ENCODE measurements at places on chromosomes 6 and 20. TPM values are rescaled to one million over a fixed set of nuclear protein-coding genes. Genes with fewer than 3 reads are reported as not detected.

DNA sequence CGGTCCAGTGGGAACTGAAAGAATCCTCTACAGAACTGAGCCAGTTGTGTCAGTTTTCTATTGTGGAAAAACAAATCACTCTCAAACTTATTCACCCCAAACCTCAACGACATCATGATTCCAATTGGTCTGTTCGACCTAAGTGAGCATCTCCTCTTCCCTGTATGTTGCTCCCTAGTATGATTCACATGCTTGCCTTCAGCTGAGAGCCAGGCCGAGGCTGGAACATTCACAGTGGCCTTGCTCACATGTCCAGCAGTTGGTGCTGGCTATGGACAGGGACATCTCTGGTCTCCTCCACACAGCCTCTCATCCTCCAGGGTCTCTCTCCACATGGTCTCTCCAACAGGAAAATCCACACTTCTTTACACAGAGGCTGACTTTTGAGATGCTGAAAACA is 28.3 kb upstream of the TMEM181 start:
- H3K4me1 ChIP-seq = no peaks in the 10 kb centered on the region
- no peak overlapping the region for H3K4me3 ChIP-seq
- no peak overlapping the region for H3K27ac ChIP-seq
- DNase-seq = no peak
- H3K36me3 ChIP-seq = no peaks in the 10 kb centered on the region

DNA sequence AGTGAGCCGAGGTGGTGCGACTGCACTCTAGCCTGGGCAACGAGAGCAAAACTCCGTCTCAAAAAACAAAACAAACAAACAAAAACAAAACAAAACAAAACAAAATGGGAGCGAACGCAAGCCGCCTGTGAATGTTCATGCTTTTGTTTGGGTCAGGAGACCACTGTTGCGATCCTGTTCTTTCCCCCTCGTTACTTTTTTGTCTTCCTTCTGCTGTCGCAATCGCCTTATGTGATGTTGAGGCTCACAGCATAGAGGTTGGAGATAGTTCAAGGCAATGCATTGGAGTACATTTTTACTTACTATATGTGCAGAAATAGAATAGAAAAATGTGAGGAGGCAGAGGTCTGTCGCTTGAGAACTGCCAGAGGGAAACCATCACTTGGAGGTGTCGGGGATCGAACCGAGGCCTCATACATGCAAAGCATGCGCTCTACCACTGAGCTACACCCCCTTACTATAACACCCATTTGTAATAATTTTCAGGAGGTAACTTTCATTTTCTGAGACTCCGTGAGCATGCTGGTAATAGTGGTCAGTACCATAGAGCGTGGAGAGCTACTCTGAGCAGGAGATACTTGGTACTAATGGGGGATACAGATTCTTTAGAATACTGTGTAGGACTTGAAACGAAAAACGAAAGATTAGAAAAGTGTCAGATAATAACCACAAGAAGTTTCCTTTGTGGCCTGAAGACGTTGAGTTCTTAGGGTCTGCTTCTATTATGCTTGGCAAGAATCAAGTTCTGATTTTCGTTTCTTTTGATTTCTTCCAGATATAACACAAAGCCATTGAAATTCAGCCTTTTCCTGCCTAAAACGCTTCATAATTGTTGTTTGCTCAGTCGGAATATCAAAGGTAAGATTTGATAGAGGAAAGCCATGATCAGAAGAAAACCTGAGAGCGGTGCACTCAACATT is 121.1 kb downstream of the TRIM27 start:
- H3K27ac ChIP-seq = no peak overlapping the region
- no peak for DNase-seq
- no peaks in the 10 kb centered on the region for H3K36me3 ChIP-seq
- H3K4me3 ChIP-seq = no peak overlapping the region

DNA sequence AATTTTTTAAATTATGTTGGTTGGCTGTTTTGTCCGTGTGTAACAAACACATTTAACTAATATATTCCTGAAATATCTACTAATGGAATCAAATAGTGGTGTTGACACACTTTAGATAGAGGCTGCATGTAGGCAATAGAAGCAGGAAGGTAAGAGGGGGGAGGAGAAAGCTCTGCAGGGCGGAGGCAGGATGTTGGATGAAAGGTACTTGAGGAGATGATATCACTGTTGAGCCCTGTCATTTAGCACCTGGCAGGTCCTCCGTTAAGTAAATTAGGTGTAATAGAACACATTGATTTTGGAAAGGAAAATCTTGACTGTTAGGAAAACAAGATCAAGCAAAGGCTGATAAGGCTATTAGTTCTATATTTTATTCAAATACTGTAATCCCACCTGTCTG is 618.7 kb downstream of the PKHD1 start:
- H3K27me3 ChIP-seq = no peaks in the 10 kb centered on the region
- no peak overlapping the region for H3K27ac ChIP-seq
- DNase-seq = no peak
- no peak overlapping the region for H3K4me3 ChIP-seq
- no peaks in the 10 kb centered on the region for H3K4me1 ChIP-seq
- no peaks in the 10 kb centered on the region for H3K36me3 ChIP-seq

- peaks cover under 1% of the 10 kb centered on the region for H3K27me3 ChIP-seq
- H3K4me1 ChIP-seq = no peaks in the 10 kb centered on the region
- no peak overlapping the region for H3K4me3 ChIP-seq
- H3K36me3 ChIP-seq = no peaks in the 10 kb centered on the region
These were observed 45.2 kb downstream of the MUC22 start for GRCh38 chr6:31055441-31055840.

DNA sequence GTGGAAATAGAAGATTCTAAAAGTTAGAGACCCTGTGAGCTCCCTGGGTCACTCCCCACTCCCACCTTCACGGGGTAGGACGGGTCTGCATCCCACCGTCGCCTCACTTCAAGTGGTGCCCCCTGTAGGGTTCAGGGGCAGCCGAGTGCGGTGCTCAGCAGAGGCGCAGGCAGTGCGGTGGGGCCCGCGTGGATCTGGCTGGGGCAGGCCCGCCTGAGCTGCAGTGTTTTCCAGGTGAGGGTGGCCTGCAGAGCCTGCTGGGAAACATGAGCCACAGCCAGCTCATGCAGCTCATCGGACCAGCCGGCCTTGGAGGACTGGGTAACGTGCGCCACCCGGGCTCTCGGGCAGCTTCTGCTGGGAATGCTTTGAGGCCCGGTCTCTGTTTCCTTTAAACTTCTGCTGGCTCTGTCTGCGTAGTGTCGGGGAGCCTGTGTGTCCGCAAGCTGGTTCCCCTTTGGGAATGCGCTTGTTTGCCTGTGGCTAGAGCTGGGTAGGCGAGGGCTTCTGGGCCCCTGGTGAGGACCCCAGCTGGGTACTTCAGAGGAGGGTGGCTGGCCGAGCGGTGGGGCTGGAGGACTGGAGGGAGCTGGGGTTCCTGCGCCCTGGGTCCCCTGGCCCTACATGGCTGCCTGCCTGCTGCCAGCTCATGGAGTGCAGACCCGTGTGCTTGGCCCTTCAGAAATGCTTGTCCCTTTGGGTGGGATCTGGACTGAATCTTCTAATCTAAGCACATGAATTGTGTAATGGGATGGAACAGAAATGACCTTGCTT is 3.8 kb downstream of the ADRM1 start:
- peaks cover 72% of the 10 kb centered on the region for H3K36me3 ChIP-seq
- peaks cover 9% of the 10 kb centered on the region for H3K4me1 ChIP-seq
- H3K27me3 ChIP-seq = no peaks in the 10 kb centered on the region
- no peak overlapping the region for H3K27ac ChIP-seq

Gene FOXC1
- 3.3 TPM for total RNA-seq

Gene STMND1
- not detected for total RNA-seq
